ENCODE measurements at places on chromosomes 3 and 15.

GRCh38 chr3:133851931-133852330, 43.8 kb downstream of the RAB6B start:
- no peak for DNase-seq

DNA sequence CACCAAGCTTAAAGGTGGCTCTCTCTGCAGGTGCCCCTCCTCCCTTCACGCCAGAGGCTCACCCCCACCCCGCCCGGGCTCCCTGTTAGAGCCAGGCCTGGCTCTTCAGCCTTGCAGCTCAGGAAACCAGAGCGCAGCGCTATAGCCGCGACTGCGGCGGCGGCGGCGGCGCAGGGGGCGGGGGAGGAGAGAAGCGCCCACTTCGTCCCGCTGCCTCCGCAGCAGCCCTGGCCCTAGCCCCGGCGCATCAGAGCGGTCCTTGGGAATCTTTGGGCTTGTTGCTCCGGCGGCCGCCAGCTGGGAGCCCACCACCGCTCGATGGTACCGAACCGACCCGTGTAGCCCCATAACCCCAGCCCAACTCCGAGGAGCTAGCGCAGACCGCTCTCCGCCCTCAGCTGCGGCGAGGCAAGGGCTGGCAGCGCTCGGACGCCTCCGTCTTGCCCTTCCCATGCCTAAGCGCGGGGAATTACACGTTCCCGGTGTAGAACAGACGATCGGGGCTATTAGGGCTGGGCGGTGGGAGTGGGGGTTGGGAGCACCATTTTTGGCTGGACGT, 1.2 kb downstream of the RASGRF1 start:
- DNase-seq: no peak

- DNase-seq: no peak
Observed at GRCh38 chr3:32948625-32949445, 2.6 kb upstream of the CCR4 start.

DNA sequence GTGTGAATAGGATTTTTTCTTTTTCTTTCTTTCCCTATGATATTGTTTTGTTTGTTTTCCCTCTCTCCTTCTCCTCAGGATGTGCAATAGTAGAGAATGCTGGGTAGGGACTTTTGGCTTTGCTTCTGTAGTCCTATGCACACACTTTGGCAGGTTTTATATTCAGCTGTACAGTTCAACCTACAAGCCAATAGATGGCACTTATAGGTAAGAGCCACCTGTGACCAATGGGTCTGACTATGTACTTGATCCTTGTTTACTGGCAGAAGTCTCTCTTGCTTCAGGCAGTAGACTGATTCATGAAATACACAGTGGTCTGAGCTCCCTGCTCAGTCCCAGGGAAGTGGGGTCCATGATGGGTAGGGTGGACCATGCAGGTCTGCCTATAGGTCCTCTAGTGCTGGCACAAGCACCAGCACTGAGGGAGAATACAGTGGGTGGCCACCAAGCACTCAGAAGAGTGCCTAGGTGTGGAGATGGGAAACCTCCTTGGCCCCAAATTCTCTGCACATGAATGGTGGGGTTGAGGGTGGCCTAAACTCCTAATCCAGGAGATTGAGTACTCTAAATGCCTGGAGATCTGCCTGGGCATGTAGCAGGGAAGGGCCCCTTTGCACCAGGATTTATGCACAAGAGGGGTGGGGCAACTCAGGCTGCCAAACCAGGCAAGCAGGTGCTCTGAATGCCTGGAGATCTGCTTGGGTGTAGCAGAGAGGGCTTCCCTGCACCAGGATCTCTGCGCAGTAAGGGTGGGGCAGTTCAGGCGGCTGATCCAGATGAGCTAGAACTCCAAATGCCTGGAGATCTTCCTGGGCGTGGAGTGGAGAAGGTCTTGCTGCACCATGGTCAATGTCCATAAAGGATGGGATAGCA, 176.1 kb downstream of the DOCK3 start:
- DNase-seq: no peak

GRCh38 chr3:95939235-95939809, 875.1 kb upstream of the EPHA6 start:
- no peak for DNase-seq

DNA sequence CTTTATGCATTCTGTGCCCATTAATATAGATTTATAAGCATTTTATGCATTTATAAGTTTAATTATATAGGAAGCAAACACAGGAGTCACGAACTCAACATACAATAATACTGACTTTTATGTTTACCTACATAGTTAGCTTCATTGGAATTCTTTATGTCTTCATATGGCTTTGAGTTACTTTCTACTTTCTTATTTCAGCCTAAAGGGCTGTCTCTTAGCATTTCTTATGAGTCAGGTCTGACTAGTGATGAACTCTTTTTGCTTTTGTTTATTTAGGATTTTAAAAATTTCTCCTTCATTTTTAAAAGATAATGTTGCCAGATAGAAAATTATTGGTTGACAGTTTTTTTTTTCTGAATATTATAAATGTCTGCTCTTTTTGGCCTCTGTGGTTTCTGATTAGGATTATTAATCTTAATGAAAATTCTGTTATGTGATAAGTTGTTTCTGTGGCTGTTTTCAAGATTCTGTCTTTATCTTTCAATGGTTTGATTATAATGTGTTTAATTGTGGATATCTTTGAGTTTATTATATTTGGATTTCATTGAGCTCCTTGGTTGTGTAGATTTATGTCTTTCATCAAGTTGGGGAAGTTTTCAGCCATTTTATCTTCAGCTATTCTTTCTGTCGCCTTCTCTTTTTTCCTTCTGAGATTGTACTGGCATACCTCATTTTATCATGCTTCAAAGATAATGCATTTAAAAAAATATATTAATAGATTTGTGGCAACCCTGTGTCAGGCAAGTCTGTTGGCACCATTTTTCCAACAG, 54.3 kb downstream of the ATP2C1 start:
- DNase-seq: no peak

DNA sequence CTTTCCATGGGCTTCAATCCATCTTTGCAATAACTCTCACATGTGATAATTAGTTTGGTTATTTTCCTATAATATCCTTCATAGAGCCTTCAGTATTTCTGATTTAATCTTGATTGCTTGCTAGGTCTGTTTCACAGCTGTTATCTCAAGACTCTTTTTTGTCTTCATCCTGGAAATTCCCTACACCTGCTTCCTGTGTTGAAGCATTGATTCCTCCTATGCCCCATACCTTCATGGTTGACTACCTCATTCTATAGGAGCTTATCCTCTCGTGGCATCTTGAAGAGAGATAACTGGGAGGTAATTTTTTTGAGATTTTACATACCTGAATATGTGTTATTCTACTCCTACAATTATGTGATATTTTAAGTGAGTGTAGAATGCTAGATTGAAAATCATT, 26.7 kb downstream of the PIK3CA start:
- DNase-seq: no peak

DNA sequence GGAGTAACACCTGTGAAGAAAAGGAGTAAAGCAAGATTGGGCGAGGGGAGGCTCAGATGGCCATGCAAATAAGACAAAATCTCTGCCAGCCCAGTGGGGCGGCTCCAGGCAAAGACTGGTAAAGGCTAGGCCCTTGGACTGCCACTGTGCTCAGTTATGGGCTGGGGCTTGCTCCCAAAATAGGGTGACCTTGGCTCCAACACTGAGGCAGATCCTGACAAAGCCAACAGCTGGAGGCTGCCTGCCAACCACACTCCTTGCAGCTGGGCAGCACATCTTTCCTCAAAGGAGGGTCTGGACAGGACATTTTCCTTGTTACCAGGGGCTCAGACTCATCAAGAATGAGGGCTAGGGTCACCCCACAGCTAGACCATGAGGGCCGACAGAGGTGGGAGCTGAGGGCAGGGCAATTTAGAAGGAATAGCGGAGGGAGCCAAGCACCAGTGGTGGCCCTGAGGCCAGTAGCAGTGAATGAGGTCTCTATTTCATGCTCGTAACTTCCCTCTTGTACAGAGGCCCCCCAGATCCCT, 86.1 kb downstream of the CHRD start:
- no peak for DNase-seq

GRCh38 chr3:138467931-138468330, 33.5 kb downstream of the ESYT3 start:
- no peak for DNase-seq

- DNase-seq: no peak
Observed at GRCh38 chr3:26838026-26838425, 215.5 kb downstream of the LRRC3B start.

DNA sequence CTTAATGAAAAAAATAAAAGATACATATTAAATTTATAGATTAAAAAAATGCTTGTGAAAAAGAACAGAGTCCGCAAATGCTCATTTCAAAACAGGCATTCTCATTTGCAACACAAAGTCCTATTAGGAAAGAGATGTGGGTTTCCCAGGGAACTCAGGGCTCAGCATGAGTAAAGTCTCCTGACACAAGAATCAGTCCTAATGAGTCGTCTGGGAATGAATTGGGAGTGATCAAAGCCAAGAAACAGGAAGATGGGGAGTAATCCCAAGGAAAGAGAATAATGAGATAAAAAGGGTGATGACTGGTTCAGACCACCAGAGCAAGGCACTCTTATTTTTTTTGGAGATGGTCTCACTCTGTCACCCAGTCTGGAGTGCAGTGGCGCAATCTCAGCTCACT, 443.7 kb downstream of the NR2F2 start:
- DNase-seq: no peak

GRCh38 chr15:89131731-89132130, 43.5 kb downstream of the ABHD2 start:
- DNase-seq: no peak

DNA sequence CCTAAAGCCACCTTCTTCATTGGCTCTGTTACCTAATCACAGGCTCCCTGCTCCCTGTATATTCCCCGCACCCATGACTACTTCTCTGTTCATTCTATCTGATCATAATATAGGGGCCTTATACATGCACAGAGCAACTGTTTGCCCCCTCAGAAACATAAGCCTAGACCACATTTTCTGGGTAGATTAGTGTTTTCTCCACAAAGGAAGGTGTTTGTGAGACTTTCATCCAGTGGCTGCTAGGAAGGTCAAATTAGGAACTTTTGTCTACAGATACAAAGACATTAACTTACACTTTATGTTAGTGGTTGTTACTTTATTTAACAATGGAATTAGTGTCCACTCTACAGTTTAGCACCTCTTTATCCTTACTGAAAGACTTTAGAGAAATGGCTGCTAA, 174.9 kb downstream of the GHSR start:
- no peak for DNase-seq

- no peak for DNase-seq
Observed at GRCh38 chr15:93017526-93017925, 71.5 kb downstream of the RGMA start.

- DNase-seq: peak; percentile 74
Observed at GRCh38 chr3:53195602-53196574, 34.9 kb downstream of the PRKCD start.

- DNase-seq: no peak
Observed at GRCh38 chr15:89141885-89142284, 53.6 kb downstream of the ABHD2 start.

DNA sequence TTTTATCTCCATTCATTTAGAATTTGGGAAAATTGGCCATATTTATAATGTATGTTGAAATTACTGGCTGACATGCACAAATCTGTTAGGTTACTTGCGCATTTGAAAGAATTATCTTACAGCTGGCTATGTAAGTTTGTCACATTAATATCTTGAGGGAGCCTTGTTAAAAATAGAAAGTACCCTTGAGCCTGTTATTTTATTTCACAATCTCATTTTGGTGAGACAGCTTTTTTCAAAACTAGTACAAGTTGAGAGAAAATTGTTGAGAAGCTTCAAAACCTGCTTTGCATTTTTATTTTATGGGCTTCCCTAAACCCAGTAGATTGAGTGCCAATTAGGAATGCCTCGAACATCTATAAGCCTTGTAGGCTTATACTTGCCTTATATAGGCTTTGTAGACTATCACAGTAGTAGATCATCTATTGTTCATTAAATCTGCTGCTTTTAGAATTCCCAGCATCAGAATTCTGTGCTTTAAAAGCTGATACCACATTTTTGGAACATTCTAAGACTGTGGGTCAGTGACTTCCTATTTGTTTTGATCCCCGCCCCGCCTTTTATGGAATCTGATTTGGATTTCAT, 6.3 kb downstream of the IDH3A start:
- DNase-seq: no peak

- no peak for DNase-seq
Observed at GRCh38 chr15:80252121-80252518, at the start of gene CTXND1. Gene CTXND1, minus strand, starts transcription at chr15:80252213. Its CDS starts 50,264 bp downstream, at chr15:80201949.

DNA sequence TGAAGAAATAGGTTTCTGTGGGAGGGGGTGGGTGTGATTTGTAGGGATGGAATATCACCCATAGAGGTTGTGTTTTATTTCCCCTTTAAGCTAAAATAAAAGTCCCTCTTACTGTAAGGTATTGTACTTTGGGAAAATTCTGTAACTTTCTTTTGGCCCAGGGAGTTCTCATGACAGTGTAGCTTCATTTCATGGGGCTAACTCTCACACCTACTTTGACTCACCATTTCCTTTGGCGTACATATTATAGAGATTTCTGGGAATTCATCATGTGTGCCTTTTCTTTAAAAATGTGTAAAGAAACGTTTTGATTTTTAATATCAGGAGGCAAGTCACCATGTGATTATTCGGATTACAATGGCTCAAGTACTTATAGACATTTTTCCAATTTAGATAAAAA, 477.7 kb upstream of the CFAP20DC start:
- DNase-seq: no peak

- DNase-seq: no peak
Observed at GRCh38 chr15:79083154-79083553, 7.4 kb downstream of the RASGRF1 start.

DNA sequence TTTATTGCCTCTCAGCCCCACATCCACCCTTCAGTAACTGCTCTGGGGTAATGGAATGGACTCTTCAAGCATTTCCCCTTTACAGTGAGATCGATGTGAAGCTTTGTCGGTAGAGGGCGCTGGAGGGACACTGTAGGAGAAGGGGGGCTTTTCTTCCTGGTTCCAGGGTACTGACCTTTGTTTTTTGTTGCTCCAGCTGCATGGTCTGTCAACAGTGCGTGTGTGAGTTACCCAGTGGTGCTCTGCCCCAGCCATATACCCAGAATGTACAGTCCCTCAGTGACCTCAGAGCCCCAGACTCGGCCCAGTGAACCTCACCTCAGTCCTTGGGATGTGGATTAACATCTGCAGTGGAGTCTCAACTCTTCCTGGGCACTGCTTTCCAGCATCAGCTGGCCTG, 180.3 kb upstream of the TSC22D2 start:
- DNase-seq: peak; percentile 44

GRCh38 chr3:99409961-99410360, 228.4 kb upstream of the COL8A1 start:
- no peak for DNase-seq

DNA sequence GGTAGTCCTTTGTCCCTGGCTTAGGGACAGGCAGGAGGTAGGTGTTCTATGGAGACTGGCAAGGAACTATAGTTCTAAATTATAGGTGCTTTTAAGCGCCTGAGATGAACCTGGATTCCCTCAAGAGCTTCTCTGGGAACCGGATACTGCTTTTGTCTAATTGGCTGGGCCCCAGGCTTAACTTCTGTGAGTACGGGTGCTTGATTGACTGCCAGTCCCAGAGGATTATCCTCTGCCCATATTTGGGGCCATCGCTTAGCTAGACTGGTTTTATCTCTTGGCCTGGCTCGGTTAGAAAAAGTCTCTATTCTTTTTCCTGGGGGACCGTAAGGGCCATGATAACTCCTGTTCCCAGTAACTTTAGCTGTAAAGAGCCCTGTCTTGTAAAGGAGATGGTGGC, 339.1 kb downstream of the KCNH8 start:
- DNase-seq: no peak

GRCh38 chr15:23690450-23690852, 3.3 kb upstream of the NDN start:
- DNase-seq: no peak

Measured in activated naive CD8-positive, alpha-beta T cell treated with anti-CD3 and anti-CD28 coated beads for 36 hours (primary cell).